ENCODE measurements at places on chromosomes 16 and 17.

GRCh38 chr17:60926466-60927183, 249.0 kb downstream of the BCAS3 start:
- no peaks in the 10 kb centered on the region for H3K4me1 ChIP-seq
- no peak for DNase-seq
- no peaks in the 10 kb centered on the region for H3K27me3 ChIP-seq

GRCh38 chr17:79607940-79608623, 2.8 kb downstream of the RBFOX3 start:
- no peak overlapping the region for H3K27ac ChIP-seq
- no peak overlapping the region for H3K4me3 ChIP-seq
- H3K27me3 ChIP-seq: peaks cover 20% of the 10 kb centered on the region
- no peak for DNase-seq
- H3K36me3 ChIP-seq: no peaks in the 10 kb centered on the region
- H3K4me1 ChIP-seq: no peaks in the 10 kb centered on the region

DNA sequence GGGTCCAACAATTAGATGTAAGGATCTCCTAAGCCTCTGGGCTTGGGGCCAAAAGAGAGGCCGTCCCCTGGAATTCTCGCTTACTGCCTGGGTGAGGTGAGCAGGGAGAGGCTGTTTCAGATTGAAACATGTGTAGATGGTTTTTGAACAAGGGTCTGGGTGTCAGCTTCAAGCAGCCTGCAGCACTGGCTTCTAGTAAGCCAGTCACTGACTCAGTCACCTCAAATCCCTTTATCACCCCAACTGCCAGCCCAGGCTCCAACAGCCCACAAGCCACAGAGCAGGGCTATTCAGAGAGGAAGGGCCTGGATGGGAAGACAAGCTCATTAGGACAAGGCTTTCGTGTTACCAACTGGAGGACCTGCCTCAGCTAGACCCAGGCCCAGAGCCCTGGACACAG, 180.2 kb downstream of the CCT6B start:
- H3K36me3 ChIP-seq: no peaks in the 10 kb centered on the region
- H3K27ac ChIP-seq: no peak overlapping the region
- no peak for DNase-seq
- H3K4me1 ChIP-seq: no peaks in the 10 kb centered on the region

- peak overlapping the region; percentile 96 for H3K4me3 ChIP-seq
- no peaks in the 10 kb centered on the region for H3K36me3 ChIP-seq
- H3K4me1 ChIP-seq: peaks cover 48% of the 10 kb centered on the region
Observed at GRCh38 chr16:11621920-11622651, 35.4 kb upstream of the LITAF start.

- peak; percentile 88 for DNase-seq
- H3K4me1 ChIP-seq: peaks cover 64% of the 10 kb centered on the region
- peak overlapping the region; percentile 97 for H3K27ac ChIP-seq
Observed at GRCh38 chr17:35022536-35023063, 40.9 kb downstream of the RFFL start.

GRCh38 chr17:80030730-80031410, 4.8 kb downstream of the TBC1D16 start:
- H3K36me3 ChIP-seq: no peaks in the 10 kb centered on the region
- peaks cover 5% of the 10 kb centered on the region for H3K27me3 ChIP-seq
- DNase-seq: no peak
- peaks cover 16% of the 10 kb centered on the region for H3K4me1 ChIP-seq

DNA sequence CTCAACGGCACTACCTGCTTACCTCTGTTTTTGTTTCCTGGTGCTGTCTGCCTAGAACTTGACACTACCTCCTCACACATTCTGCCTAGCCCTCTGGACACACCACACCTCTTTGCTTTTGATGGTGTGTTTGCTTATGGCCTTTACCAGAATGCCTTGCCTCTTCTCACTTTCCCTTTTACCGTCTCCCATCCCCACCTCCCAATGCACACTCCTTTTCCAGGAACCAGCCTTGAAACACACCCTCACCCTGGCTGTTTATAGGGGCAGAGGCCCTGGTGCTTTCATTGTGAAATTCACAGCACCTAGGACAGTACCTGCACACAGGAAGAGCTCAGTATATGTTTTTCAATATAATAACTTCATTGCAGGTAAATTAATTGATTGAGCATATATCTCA, 56.2 kb downstream of the MAP2K6 start:
- H3K27ac ChIP-seq: no peak overlapping the region
- H3K36me3 ChIP-seq: no peaks in the 10 kb centered on the region
- peaks cover 9% of the 10 kb centered on the region for H3K4me1 ChIP-seq
- no peaks in the 10 kb centered on the region for H3K27me3 ChIP-seq

DNA sequence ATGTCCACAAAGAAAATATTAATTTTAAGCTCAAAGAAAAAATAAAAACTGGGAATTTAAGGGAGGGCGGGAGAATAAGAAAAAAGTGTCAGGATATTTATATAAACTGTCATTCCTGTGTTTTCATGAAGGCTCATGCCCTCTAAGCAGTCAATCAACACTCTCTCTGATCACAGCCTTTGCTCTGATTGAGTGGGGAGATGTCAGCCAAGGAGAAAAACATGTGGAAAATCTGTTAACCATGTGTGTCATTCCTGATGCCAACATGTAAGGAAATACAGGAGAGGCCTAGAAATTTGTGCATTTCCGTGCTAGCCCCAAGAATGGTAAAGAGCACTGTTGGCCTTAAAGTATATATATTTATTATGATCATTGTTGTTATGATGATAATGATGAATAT, 137.9 kb upstream of the IRX5 start:
- no peak for DNase-seq
- no peaks in the 10 kb centered on the region for H3K4me1 ChIP-seq
- no peaks in the 10 kb centered on the region for H3K36me3 ChIP-seq
- no peak overlapping the region for H3K27ac ChIP-seq
- H3K27me3 ChIP-seq: no peaks in the 10 kb centered on the region
- H3K4me3 ChIP-seq: no peak overlapping the region

DNA sequence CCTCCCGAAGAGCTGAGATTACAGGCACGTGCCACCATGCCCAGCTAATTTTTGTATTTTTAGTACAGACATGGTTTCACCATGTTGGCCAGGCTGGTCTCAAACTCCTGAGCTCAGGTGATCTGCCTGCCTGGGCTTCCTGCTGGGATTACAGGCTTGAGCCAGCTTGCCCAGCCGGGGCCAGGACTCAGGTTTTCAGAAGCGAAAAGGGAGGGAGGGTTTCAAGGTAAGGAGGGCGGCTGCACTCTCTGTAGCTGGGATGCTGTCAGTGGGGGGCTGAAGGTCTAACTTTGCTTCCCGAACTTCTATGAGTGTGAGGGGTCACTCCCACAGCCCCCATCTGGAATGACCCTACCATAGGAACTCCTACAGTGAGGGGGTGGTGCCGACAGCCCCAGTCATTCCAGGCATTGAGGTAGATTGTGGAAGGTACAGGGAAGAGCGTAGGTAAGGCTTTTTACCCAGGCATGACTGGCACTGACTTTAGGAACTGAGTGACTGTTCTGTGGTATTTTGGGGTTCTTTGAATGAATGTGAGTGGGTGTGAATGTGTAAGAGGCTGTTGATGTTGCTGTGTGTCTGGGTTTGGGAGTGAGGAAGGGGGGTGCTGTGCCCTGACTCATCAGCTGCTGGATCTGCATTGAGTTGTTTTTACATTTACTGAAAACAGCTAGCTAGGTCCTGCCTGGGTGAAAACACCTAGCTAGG, 3.8 kb upstream of the C1QL1 start:
- no peak for DNase-seq
- H3K4me3 ChIP-seq: no peak overlapping the region
- peaks cover 19% of the 10 kb centered on the region for H3K4me1 ChIP-seq
- H3K36me3 ChIP-seq: no peaks in the 10 kb centered on the region
- H3K27ac ChIP-seq: no peak overlapping the region

DNA sequence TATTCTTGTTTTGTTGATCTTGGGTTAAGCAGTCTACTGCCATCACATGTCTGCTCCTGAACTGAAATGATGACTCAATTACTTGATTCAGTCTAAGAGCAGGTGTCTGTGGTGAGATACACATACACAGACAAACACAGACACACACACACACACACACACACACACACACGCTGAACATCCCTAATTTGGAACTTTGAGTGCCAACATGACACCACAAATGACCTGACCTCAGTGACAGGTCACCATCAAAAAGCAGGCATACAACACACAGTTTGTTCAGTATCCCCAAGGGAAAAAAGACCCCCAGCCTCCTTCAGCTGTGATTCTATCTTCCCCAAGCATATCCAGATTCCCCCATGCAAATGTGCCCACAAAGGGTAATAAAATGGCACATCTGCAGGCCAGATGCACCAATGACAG, 130.1 kb upstream of the TMEM97 start:
- H3K4me1 ChIP-seq: no peaks in the 10 kb centered on the region
- no peak for DNase-seq
- no peak overlapping the region for H3K27ac ChIP-seq
- no peaks in the 10 kb centered on the region for H3K27me3 ChIP-seq
- H3K36me3 ChIP-seq: peaks cover 15% of the 10 kb centered on the region
- no peak overlapping the region for H3K4me3 ChIP-seq

DNA sequence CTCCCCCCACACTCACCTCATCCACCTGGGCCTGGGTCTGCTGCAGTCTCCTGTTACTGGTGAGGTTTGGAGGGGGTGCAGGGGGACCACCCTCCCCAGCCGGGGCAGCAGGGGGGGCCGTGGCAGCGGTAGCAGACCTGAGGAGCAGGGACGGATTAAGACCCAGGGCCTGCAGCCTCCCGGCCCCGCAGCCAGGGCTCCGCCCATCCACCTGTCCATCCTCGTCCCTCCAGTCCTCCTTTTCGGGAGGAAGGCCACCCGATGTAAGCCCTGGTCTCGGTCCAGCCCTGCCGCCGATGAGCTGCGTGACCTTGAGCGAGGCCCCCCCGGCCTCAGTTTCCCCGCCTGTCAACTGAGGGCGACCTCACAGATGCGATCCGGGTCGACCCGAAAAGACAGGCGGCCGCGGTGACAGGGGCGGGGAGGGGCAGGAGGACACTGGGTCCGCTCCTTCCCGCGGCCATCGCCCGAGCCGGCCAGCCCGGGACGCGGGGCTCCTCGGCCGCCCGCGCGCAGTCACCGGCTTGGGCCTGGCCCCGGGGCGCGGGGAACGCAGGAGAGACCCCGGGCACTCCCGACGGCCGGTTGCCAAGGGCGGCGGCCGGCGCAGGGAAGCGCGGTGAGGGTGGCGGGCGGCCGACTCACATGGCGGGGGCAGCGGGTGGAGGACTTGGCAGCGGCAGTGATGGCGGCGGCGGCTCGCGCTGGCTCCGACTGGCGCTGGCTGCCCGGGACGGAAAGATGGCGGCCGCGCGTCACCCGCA, at the start of gene VAMP2:
Gene VAMP2 (minus strand): TSS at position 716 of the 764 bp plus-strand sequence. CDS start 69 bp downstream, at position 647.
- DNase-seq: peak; percentile 86
- peak within 1 kb of the TSS; percentile 93 for H3K27ac ChIP-seq
- H3K4me3 ChIP-seq: peak within 1 kb of the TSS; percentile 85
- peaks cover 54% of the 10 kb centered on the region for H3K4me1 ChIP-seq
- H3K27me3 ChIP-seq: no peaks in the 10 kb centered on the region

DNA sequence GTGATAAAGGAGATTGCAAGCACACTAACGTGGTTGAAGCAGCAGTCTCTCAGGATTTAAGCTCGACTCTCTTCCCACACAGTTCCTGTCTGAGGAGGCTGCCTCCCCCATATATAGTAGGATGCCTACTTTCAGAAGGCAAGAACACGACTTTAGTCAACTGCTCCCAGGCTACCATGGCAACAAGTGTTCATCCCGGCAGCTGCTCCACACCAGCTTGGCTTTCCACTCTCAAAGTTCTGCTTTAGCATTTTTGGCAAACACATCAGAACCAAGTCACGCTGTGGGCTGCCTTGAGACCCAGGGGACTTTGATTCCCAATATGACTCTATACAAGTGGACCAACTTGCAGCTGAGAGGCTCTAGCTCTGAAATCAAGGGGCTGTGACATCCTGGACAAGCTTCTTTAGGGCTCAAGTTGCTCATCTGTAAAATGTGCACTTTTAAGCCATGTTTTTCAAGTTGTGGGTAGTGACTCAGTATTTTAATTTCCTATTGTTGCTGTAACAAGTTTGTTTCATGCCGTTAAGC, 16.5 kb downstream of the ZP2 start:
- no peak overlapping the region for H3K4me3 ChIP-seq
- no peaks in the 10 kb centered on the region for H3K4me1 ChIP-seq
- no peaks in the 10 kb centered on the region for H3K36me3 ChIP-seq

DNA sequence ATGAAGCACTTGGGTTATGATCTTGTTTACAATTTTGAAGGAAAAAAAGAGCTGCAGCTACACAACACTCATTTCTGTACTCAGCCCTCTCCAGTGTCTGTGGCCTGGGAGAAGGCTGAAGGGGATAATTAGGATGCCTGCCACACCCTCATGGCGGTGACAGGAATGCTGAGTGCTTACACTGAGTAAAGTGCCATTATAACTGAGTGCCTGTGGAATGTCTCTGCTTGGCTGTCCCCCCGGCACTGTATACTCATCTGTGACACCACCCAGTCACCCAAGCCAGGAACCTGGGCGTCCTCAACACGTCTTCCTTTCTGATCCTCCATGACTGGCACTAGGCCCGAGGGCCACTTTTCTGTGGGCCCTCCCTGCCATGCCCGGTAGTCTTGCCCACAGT, 3.5 kb upstream of the MRPL38 start:
- no peaks in the 10 kb centered on the region for H3K27me3 ChIP-seq
- peaks cover 11% of the 10 kb centered on the region for H3K4me1 ChIP-seq
- no peak overlapping the region for H3K27ac ChIP-seq
- no peak for DNase-seq
- no peaks in the 10 kb centered on the region for H3K36me3 ChIP-seq
- H3K4me3 ChIP-seq: no peak overlapping the region

GRCh38 chr16:50992350-50993032, 158.6 kb downstream of the SALL1 start:
- no peaks in the 10 kb centered on the region for H3K4me1 ChIP-seq
- no peak overlapping the region for H3K4me3 ChIP-seq
- H3K36me3 ChIP-seq: no peaks in the 10 kb centered on the region
- no peak overlapping the region for H3K27ac ChIP-seq
